ENCODE measurements at places on chromosomes 6 and 20.

DNA sequence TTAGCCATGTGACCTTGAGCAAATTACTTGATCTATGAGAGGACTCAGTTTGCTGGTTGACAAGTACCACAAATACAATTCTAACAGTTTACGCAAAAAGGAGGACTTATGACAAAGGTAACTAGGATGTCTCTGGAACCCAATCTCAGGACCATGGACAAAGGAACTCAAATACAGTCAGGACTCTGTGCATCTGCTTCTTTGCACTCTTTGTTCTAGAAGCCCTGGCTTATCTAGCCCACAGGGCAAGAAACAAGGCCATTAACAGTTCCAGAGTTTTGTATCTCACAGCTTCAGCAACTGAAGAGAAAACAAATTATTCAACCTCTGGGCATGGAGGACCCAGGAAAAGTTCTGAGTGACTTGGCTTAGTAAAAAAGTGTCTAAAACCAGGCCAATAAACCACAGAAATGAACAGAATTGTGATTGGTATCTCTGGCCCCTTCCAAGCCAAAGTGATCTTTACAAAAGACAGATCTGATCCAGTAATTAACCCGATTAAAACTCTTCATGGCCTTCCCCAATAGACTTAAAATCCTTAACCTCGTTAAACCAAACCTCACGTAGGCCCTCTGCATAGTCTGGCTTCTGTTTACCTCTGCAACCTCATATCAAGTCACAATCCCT, 5.9 kb downstream of the WASF1 start:
- DNase-seq, result no peak

GRCh38 chr20:43658069-43658722, 8.7 kb upstream of the MYBL2 start:
- no peak for DNase-seq

DNA sequence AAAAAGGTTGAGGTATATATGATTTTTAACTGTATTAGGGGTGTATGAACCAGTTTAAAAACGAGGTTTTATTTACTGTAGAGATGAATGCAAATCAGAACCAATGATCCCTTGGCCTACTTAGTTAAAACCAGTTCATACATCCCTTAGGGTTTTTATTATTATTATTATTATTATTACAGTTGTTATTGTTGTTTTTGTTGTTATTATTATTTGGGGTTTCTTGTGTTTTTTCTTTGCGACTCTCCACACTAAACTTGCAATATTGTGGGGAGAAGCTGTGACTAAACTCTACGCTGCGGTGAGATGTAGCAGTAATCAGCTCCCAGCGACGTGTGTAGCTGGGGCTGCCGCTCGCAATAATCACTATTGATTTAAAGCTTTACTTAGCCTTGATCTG, 62.2 kb downstream of the SSR1 start:
- DNase-seq, result no peak

- DNase-seq, result no peak
Measured at GRCh38 chr6:53530346-53530745, 14.6 kb downstream of the GCLC start.

- no peak for DNase-seq
Measured at GRCh38 chr6:71579902-71580301, 291.3 kb downstream of the OGFRL1 start.

- no peak for DNase-seq
Measured at GRCh38 chr6:366389-367297, 24.9 kb upstream of the IRF4 start.
